ENCODE measurements at places on chromosomes 2 and 18.

- no peak for DNase-seq
Observed at GRCh38 chr2:173451118-173451517, 96.4 kb downstream of the CDCA7 start.

DNA sequence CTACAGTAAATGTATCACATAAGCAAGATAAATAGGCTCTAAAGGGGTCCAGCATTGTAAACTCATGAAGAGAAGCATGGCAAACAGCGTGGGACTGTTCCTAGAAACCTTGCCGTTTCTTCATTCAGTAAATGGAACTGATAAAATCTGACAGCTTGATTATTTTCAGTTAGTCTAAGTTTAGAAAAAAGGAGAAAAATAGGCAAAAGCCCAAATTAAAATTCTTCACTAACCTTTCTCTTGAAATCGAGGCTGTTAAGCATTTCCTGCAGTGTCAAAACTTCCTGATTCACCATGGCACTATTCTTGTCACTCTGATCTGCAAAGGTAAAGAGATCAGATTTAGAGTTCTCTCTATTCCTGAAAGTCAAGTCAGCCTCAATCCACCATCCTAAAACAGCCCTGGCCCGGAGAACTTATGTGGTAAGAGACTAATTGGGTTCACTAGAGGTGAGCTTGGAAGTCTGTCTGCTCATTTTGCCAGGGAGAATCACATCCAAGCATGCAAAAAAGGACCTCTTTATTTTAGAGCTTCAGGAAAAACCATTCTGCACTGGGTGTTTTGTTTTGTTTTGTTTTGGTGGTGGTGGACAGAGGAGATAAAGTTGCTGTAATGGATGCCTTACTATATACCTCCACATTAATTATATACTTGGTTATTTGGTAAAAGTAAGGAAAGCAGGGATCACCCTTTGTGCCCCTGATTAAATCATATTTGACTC is 52.4 kb upstream of the STAT1 start:
- DNase-seq = no peak

GRCh38 chr2:181672255-181673008 is 7.9 kb downstream of the NEUROD1 start:
- DNase-seq = no peak

- DNase-seq = no peak
Observed at GRCh38 chr2:143953451-143954030, 566.4 kb downstream of the ZEB2 start.
